B cell (primary cell): ENCODE measurements at places on chromosomes 1 and 21. TPM values are rescaled to one million over a fixed set of nuclear protein-coding genes. Genes with fewer than 3 reads are reported as not detected.

Gene CHI3L1
- not detected in 2 replicates for polyA plus RNA-seq

Gene NBPF19
- 11.3 and 14.6 TPM in 2 replicates for polyA plus RNA-seq

Gene MTARC2
- polyA plus RNA-seq: 3.9 and 16.3 TPM in 2 replicates

Gene UTS2
- not detected in 2 replicates for polyA plus RNA-seq

Gene PRAMEF6
- polyA plus RNA-seq: not detected in 2 replicates

Gene ADAMTS5
- 0.01 TPM in 1 of 2 replicates, not detected in the other for polyA plus RNA-seq

Gene PLA2G4A
- polyA plus RNA-seq: 0.10 TPM in 1 of 2 replicates, not detected in the other

Gene SERTAD4
- polyA plus RNA-seq: not detected in 2 replicates

Gene EFNA4
- 6.5 and 10.6 TPM in 2 replicates for polyA plus RNA-seq

Gene HSD3B1
- polyA plus RNA-seq: not detected in 2 replicates

Gene ZNF669
- 16.3 and 23.5 TPM in 2 replicates for polyA plus RNA-seq

Gene TNFRSF18
- 10.1 and 25.2 TPM in 2 replicates for polyA plus RNA-seq
